Bronchial epithelial cell (primary cell): ENCODE measurements at places on chromosomes 7 and 10.
A peak's percentile ranks its signal among the peaks of the same experiment; 100 is the strongest.

DNA sequence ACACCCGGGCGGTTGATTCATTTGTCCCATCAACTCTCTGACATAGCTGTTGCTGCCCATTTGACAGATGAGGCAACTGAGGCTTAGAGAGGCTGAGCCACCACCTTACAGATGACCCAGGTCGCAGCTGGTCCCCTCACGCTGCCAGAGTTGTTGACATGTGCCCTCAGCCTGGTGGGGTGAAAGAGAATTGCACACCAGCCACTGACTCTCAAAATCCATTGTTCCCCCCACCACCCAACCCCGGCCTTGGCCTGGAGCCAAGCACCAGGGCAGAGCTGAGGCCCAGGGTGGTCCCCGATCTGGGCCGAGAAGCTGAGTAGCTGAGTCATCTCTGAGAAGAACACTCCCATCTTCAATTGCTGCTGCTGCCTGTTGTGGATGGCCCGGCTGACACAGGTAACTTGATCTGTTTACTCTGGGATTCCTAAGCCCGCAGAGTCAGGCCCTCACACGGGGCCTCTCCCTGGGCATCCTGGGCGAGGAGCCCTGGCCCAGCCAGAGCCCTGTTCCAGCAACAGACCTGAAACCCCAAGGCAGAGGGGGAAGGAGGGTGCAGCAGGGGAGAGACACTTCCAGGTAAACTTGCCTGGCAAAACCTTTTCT is 27.5 kb downstream of the PVRIG start:
- DNase-seq = peak; percentile 92

DNA sequence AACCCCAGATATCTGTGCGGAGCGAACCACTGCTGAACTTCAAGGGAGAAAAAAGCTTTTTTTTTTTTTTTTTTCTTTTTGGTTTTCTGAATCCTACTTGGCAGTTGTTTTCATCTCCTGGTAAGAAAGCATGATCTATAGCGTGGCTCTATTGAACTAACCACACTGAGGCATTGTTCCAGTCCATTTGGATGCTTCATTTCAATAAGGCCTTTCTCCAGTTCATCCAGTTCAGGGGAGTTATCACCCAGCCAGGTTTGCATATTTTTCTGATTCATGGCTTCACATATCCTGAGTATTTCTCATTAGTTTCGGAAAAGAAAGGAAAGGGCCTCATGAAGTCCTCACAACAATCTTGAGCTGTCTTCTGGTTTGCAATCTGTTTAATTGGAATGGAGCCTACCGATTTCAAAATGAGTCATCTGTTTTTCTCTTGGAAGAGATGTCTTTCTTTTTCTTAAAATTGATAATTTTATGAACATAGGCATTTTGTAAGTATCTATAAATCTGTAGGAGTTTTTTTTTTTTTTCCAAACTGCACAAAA is 93.1 kb upstream of the STEAP4 start:
- DNase-seq = no peak

DNA sequence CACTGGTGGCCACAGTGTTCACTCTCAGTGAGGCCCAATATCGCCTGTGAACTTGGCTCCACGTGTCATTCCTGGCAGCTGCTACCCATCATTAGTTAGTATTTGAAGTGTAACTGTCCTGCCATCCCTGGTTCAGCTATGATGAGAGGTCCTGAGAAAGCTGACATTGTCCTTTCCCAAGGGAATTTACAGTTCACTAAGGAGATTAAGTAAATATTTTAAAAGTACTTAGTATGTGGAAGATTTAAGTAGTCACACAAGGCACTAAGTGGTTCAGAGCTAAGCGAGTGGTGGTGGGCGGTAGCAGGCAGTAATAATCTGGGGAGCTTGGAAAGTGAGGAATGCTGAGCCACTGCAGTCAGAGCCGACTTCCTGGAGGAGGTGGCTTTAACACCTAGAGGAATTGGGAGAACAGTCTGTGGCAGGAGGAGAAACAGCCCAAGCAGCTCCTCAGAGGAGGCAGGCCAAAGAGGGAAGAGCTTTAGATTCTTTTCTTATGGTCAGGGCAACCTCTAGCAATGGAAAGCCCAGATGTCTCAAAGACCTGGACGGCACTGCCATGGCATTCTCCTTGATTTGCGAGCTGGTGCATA is 519.7 kb downstream of the LRMDA start:
- DNase-seq = no peak

DNA sequence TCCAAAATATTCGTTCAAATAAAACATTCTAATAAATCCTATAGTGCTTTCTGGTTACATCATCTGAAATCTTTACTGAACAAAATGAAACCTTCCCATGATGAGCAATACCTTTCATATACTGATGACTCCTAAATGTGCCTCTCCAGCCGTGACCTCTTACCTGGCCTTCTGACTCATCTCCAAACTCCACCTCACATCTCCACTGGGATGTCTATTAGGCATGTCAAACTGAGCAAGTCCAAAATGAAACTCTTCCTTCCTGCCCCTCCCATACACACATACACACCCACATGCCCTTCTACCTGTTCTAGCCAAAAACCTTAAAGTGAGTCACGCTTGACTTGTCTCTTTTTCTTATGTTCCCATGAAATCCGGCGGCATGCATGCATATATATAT is 22.9 kb downstream of the GSAP start:
- peak; percentile 100 for DNase-seq

DNA sequence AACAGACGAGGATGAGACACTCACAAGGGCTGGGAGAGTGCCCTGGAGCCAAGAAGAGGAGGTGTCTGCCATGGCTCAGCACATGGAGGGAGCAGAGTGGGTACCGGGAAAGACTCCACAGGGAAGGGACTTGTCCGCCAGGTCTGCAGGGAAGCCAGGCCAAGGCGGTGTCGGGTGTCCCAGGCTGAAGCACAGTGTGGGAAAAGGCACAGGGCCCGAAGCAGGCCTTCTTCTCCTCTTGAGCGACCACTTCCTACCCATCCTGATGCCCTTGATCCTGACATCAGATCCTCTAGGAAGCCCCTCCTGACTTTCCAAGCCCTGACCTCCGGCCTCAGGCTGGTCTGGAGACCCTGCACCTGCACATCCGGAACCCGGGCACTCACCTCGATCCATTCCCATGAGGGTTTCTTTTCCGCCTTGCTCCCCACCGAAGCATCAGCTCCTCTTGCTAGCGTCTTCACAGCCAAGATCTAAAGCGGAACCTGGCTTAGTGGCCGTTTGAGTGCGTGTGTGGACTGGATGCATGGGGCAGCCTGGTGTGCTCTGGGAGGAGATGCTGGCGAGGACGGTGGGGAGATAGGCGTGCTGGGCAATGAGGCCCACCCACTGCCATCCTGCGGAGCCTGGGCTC is 8.5 kb downstream of the CALML3 start:
- DNase-seq = no peak

DNA sequence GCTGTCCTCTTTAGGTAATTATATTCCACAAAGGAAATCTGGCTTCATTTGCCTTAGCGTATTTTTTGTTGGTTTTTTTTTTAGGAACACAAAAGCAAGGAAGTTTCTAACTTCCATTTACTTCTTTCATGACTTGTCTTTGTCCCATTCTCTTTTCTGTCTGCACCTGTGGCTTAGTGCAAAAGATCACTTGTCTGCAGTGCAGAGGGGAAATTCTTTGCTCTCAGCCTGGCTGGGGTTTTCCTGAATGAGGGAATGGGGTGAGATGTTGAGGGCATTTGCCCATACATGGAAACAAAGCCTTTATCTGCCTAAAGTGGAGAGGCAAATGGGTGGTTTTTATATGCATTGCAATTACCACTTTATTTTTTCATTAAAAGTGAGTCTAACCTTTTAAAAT is 361.1 kb upstream of the IGFBP3 start:
- no peak for DNase-seq

DNA sequence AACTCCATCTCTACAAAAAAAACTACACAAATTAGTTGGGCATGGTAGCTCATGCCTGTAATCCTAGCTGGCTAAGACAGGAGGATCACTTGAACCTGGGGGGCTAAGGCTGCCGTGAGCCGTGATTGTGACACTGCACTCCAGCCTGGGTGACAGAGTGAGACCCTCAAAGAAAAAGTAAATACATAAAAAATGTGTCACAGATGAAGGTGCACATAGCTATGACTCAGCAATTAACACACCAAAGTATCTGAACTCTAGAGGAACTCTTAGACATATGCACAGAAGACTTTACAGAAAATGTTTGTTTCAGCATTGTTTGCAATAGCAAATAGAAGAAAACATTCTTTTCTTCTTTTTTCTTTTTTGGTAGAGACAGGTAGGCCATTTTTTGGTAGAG is 8.3 kb downstream of the C10orf62 start:
- DNase-seq = peak; percentile 44

GRCh38 chr10:22317076-22317370 is 835 bp downstream of the COMMD3 start:
- DNase-seq = no peak

DNA sequence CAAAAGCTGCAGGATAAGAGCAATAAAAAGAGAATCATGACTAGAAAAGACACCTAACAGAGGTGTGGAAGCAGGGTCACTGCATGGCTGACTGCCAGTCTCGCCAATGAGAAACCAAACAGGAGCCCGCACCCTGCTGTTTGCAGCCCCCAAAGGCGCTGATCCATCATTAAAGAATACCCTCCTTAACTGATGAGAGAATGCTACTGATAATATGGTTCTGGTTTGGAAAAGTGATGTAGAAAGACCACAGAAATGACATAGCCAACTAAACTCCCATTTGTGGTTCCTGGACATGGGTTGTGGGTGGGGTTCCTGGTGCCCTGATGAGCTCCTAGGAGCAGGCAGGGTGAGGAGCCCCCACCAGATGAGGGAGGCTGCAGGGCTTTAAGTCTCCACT is 207.4 kb downstream of the TNS3 start:
- no peak for DNase-seq

- DNase-seq = peak; percentile 53
These were observed 143.8 kb upstream of the TMEM106B start for GRCh38 chr7:12067156-12067831.

DNA sequence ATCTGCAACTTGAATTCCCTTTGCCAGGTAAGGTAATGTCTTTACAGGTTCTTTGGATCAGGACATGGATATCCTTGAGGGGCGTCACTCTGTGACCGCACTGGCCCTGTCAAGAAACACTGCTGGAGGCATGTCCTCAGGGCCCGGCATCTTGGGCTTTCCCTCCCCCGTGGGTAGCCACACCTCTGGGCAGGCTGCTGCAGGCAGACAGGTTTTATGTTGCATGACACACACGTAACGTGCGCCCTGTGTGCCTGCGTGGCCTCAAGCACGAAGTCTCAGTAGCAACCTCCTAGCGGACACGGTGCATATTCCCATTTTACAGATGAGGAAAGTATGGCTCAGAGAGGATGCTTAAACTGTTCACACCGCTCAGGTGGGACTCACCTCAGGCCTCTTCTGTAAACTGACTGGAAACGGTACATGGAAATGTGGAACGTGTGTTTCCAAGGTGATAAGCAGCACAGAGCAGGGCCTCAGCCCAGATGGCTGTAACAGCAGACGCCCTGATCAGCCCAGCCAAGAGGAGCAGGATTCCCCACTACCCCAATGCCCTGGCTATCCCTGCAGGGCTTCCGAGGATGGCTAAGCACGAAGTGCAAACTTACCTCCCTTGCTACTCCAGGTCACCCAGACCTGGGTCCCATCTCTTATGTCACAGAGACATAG is 553.6 kb downstream of the TCERG1L start:
- no peak for DNase-seq

DNA sequence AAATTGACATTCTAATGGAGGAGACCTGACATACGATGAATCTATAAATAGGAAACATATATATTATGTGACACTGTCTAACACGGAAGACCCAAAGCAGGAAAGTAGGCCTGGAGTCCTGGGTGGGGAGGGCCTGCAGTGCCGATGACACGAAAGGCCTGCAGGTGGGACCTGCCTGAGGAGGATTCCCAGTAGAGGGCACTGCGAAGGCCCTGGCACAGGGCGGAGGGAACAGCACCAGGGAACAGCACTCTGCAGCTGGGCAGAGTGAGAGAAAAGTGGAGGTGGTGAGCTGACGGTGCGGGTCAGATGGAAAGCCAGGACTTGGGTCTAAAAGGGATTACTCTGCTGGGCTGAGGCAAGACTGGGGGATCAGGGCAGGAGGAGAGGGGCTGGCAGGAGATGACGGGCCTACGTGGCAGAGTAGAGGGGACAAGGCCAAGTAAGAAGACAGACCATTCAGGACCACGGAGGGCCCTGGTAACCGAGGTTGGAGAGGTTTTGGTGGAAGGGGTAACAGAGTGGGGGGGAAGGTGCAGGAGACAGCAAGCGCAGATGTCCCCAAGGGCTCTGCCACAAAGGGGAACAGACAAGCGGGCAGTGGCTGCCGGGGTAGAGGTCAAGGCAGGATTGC is 8.1 kb downstream of the ZNF746 start:
- peak; percentile 5 for DNase-seq

GRCh38 chr10:60932756-60933155 is 11.2 kb downstream of the RHOBTB1 start:
- DNase-seq = no peak

DNA sequence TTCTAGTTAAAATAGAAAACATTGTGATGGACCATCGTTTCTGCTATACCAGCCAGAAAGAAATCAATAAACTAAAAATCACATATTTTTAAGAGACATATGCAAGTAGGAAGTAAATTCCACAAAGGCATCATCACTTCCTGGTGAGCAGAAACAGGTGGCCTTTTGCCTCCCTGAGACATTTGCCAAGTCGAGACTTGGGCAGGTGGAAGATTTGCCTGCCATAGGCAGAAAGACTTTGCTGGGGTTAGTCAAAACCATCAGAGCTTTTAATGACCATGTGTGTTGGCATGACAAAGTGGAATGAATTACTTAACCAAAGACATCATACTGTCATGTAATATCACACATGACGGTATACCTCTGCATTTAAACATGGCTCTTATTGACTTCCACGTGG is 66.0 kb upstream of the FGL2 start:
- DNase-seq = no peak

GRCh38 chr7:134781171-134781570 is 1.7 kb downstream of the CALD1 start:
- no peak for DNase-seq

DNA sequence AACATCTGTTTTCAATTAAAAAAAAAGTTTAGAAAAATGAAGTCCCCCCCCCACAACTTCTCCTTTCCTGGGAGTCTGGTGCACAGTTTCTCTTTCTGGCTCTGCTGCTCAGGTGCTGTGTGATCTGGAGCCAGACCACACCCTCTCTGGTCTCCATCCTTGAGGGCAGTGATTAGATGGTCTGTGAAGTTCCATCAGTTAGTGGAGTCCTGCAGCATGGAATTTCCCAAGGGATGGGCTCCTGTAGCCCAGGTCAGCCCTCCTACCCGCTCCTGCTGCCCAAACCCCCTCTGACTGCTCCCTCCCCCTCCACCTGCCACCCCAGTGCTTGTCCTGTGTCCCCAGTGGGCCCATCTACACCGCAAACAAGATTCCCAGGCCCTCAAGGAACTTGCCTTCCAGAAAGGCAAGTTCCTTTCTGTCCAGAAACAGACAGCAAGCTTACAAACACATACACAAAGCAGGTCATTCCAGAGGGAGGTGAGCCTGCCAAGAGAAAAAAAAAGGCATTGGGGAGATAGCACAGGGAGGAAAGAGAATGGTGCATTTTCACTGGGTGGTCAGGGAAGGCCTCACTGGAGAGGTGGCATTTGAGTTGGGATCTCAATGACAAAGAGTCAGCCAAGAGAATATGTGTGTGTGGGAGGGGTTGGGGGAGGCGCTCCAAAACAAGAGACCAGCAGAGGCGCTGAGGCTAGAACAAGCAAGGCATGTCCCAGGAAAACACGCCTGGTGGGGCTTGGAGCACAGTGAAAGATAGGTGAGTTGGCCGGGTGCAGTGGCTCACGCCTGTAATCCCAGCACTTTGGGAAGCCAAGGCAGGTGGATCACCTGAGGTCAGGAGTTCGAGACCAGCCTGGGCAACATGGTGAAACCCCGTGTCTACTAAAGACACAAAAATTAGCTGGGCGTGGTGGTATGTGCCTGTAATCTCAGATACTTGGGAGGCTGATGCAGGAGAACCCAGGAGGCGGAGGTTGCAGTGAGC is 49.5 kb upstream of the SLC29A3 start:
- peak; percentile 18 for DNase-seq

- no peak for DNase-seq
These were observed 62.2 kb downstream of the CNOT4 start for GRCh38 chr7:135447748-135448147.
